ENCODE measurements at places on chromosomes 5 and 9.

GRCh38 chr5:11890777-11891176 lies 13.5 kb downstream of the CTNND2 start:
- no peak for DNase-seq

GRCh38 chr9:137293482-137294090 lies 8.5 kb downstream of the NRARP start:
- DNase-seq: no peak

DNA sequence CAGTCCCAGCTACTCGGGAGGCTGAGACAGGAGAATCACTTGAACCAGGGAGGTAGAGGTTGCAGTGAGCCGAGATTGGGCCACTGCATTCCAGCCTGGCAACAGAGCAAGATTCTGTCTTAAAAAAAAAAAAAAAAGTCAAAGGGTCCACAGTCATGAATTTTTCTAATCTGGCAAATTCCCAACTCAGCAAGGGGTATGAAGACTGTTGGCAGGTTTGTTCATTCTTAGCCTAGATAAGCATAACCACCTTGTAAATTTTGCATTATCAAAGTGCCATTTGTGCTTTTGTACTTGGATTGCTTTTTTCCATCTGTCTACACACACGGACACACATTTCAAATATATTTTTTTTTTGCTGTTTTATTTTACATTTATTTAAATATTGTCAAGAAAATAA lies 299.8 kb upstream of the NUDT12 start:
- peak; percentile 26 for DNase-seq

DNA sequence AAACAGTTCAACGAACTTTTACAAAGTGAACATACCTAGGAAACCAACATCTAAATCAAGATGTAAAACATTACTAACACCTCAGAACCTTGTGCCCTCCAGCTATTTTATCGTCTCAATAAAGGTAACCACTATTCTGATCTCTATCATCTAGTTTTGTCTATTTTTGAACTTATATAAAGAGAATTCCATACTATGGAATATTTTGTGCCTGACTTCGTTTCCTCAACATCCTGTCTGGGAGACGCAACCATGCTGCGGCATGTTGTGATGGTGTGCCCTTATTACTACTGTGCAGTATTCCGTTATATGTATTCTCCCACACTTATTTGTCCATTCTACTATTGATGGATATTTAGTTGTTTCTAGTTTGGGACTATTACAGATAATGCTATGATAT lies 99.2 kb downstream of the NR6A1 start:
- no peak for DNase-seq

- DNase-seq: peak; percentile 38
Observed at GRCh38 chr9:99824378-99825171, 2.9 kb downstream of the NR4A3 start.

GRCh38 chr5:168976311-168976970 lies 324.5 kb downstream of the SLIT3 start:
- peak; percentile 86 for DNase-seq

DNA sequence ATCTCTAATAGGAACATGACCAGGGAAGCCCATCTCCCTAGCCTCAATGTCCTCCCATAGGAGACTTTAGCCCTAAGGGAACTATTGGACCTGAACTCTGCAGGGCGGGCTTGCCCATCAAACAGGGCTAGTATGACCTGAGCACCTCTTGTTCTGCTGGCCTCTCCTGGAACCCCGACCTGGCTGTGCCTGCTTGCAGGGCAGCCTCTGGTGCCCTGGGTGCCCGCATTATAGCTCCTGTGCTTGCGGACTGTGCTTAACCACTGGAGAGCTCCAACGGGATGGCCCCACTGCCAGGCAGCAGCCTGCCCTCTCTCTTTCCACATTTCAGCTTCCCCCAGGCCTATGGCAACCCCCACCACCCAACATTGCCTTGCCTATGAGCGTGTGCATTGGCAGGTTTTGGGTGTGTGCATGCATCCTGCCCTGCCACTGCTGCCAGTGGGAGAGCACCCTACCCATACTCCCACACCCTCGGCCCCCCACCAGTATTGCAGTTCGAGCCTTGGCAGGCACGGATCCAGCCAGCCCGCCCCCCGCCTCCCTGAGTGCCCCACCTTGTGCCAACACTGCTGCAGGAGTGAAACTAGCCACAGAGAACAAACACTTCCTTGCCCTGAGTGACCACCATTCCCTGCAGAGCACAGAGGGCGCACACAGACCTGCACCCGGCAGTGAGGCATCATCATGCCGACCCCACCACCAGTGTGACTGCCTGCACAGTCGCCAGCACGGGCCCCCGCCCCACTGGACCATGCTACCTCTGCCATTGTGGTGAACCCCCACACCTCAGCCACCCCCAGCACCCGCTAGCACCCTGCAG lies 1123.8 kb upstream of the CDH6 start:
- DNase-seq: no peak

DNA sequence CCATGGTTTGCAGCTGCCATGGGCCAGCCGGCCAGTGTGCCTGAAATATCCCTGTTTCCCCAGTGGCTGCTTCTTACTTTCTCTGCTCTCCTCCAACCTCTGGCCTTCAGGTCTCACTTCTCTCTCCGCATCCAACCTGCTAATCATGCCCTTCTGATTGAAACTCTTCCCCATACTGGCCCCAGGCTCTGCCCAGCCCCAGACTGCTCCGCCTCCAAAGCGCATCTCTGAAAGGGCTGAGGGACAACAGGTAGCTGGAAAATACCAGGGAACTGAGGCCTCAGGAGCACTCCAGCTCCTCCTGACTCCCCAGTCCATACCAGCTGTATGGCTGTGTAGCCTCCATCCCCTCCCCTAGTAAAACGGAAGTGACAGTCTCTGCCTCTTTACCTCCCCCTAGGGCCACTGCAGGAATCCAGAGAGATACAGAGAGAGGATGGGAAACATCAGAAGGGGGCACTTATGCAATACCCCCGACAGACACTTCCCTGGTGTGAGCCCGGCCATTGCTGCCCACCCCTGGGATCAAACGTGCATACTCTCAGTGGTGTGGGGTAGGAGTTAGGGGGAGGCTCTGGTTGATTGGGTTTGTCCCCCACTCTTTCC lies 34.2 kb downstream of the PAX5 start:
- no peak for DNase-seq

DNA sequence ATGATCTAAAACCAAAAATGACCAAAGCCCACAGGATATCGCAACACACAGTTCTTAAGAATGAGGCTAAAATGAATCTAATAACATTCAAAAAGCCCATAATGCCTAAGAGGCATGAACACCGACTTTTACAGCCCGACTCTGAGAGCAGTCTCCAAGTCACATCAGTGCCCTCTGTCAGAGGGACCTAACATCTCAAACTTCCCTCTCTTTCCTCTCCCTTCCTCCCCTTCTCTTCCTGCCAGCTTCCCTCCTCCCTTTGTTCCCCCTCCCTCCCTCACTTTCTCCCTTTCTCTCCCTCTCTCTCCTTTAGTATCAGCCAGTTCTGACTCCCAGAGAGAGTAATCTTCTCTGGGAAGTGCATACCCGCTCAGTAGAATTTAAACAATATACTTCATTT lies 154.4 kb downstream of the GLIS3 start:
- DNase-seq: no peak

- no peak for DNase-seq
Observed at GRCh38 chr9:126856326-126856877, 4.0 kb upstream of the ZBTB34 start.

- no peak for DNase-seq
Observed at GRCh38 chr9:136448655-136449054, 9.0 kb upstream of the INPP5E start.

DNA sequence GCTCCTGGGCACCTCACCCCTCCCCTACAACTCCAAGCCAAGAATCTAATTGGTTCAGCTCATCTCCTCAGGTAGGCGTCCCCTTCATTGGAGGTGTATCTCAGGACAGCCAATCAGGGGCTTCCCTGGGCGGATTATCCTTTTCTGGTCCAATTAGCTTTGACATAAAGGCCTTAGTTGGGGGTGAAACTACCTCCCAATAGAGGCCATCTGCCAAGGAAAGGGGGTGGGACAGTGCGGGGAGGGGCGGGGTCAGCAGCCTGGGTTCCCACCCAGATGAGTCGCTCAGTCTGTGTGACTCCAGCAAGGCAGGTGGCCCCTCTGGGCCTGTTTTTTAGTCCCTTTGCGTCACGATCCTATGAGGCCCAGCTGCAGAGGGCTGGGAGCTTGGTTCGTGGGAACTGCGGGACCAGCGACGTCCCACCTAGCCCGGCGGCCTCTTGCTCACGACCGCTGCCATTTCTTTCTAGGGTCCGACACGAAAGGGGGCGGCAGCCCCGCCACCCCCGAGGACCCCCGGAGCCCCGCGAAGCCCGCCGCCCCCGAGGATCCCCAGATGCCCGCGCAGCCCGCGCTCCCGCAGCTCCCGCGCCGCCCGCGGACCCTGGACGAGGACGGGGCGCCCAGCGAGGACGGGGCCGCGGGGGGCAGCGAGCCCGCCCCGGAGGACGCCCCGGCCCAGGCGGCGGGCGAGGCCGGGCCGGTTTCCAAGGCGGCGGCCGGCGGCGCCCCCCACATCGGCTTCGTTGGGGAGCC lies 8.9 kb downstream of the PRRT1B start:
- no peak for DNase-seq

- no peak for DNase-seq
Observed at GRCh38 chr5:22514231-22514630, 338.9 kb downstream of the CDH12 start.

GRCh38 chr5:102537011-102537410 lies 38.2 kb upstream of the SLCO6A1 start:
- DNase-seq: no peak

DNA sequence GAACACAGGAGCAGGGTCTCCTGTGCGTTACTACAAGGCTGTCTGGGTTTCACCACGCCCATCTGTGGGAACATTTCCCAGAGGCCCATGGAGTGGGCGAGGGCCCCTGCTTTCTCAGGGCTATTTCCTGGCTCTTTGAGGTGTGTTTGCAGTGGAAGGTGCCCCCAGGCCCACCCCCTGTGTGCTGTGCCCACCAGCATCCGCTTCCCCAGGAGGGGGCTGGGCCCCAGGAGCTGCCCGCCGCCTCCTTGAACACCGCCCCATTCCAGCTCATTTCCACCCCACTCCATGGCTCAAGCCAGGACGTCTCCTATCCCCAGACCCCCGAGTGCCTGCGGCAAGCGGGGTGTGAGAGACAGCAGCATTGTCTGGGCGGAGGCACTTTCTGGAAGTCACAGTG lies 70.5 kb downstream of the NEK6 start:
- DNase-seq: no peak

GRCh38 chr9:105114318-105114717 lies 130.1 kb upstream of the SLC44A1 start:
- DNase-seq: no peak

DNA sequence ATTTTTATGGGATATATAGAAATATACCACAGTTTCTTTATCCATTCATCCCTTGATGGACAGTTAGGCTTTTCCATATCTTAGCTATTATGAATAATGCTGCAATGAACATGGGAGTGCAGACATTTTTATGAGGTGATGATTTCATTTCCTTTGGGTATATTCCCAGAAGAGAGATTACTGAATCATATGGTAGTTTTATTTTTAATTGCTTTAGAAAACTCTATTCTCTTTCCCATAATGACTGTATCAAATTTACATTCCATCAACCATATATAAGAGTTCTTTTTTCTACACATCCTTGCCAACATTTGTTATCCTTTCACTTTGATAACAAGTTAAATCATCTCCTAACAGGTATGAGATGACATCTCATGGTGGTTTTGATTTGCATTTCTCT lies 821.6 kb downstream of the TLE1 start:
- peak; percentile 77 for DNase-seq

GRCh38 chr5:119420169-119420568 lies 32.1 kb upstream of the HSD17B4 start:
- DNase-seq: no peak

GRCh38 chr5:177317959-177318377 lies 6.3 kb upstream of the MXD3 start:
- DNase-seq: peak; percentile 68

DNA sequence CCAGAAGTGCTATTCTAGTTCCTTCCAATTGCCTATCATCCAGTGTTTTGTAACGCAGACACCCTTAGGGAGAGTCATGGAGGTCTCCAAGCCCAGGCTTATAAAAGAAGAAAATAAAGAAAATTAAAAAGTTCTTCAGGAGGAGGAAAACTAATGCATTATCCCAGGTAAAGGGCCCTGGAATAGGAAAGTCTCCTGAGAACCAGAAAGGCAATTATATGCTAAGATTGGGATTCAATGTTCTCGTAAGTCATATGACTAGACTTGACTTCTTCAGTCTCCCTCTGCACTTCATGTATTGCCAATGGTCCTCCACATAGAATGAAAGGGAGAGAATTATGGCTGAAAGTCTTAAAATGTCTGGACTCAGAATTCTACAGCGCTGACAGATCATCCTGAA lies 154.4 kb upstream of the STK32A start:
- no peak for DNase-seq

DNA sequence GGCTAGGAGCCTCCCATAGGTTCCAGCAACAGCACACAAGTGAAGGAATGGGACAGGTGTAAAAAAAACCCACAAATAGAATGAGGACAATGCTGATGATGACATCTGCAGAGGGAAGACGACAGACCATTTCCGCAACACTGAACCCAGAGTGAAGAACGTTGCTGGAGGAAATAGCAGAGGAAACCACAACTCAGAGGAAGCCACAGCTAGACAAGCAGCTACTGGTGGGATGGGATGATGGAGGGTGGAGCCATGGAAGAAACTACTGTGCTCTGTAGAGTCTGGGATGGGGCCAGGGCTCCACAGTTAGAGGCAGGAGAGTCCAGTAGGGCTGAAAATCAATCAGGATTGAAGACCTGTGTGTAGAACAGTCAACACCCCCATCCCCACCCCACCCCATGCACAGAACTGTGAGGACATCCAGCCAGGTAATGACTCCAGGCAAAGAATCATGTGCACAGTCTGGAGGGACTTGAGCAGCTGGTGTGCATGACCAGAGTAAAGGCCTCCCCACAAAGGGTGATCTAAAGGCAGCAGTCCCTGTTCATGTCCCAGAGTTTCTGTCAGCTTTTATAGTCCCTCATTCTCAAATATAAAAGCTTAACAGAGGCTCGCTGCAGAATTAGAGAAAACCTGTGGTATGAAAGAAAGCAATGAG lies 65.2 kb upstream of the SPIN1 start:
- peak; percentile 28 for DNase-seq

DNA sequence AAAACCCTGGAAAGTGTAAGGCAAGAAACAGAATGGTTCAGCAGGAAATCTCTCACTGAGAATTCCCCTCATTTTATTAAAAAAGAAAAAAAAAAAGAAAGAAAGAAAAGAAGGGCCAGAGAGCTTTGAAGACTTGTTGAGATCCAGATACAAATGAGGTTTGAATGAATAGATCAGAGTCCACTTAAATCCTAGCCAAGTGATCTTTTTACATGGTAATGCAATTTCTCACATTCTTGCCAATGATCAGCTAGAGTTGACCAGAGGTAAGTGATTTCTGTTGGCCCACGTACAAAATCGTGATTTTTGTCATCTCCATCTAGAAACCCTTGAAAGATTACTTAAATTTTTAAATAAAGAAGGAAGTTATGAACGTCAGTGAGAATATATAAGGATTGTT lies 261.5 kb upstream of the PCSK5 start:
- no peak for DNase-seq

Data from fibroblast of skin of scalp (primary cell).